Ovary (tissue), 10 donors: ENCODE measurements at places on chromosomes 5 and 9.

- DNase-seq: no peak
These were observed 859 bp upstream of the GRIA1 start for GRCh38 chr5:153489611-153490010.

- no peak for DNase-seq
These were observed 78.0 kb downstream of the ADRB2 start for GRCh38 chr5:148904440-148904839.

DNA sequence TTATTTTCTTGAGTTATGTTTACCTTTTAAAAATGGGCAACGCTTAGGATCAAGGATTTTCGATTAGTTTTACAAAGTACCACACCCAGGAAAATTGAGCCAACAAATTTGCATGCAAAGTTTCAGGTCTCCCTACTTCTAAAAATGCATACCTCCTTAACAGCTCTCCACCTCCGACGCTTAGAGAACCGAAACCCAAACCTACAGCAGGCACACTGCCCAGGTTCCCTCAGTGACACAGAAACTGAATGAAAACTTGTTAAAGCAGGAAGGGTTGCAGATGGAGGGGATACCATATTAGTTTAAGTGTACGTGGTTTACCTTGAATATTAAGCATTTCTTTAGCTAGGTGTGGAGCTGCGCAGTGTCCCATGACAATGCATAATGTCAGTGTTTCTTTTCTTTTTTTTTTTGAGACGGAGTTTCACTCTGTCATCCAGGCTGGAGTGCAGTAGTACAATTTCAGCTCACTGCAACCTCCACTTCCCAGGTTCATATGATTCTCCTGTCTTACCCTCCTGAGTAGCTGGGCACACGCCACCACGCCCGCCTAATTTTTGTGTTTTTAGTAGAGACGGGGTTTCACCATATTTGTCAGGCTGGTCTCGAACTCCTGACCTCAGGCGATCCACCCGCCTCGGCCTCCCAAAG is 1.6 kb upstream of the SUB1 start:
- no peak for DNase-seq

- DNase-seq: no peak
These were observed 7.1 kb downstream of the GTF3C5 start for GRCh38 chr9:133037775-133038515.

DNA sequence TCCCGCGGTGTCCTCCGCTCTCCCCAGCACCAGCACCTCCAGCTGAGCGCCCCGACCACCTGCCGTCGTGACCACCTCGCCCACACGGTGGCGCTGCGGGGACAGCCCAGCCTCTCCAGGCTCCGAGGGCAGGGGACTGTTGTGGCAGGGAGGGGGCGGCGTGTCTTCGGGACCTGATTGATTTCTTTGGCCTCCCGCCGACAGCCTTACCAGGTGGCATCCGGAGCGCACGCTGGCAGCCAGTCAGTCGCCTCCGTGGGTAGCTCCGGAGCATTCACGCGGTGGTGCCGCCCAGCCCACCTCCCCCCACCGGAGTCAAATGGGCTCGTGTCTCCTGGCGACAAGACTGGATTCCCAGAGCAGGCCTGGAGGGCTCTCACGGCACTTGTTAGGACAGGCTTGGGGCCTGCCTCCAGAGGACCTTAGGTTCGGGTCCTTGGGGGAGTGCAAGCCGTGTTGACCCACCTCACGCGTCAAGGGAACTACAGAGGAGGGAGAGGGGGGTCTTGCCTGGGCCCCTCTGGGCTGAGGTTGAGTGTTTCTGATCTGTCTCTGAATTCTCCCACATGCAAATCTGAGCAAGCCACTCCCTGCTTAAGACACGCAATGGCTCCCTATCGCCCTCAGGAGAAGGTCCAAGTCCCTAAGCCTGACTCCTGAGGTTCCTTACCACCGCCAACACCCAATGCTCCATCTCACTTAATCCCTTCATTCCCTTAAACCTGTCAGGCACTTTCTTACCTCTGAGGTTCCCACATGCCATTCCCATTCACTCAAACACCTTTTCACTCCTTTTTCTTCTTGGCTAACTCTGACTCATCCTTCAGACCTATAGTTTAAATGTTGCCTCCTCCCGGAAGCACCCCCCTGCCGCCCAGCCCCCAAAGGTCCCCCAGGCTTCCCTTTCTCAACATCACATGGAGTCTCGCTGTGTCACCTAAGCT is 51.2 kb upstream of the GGTA1 start:
- DNase-seq: peak; percentile 89

DNA sequence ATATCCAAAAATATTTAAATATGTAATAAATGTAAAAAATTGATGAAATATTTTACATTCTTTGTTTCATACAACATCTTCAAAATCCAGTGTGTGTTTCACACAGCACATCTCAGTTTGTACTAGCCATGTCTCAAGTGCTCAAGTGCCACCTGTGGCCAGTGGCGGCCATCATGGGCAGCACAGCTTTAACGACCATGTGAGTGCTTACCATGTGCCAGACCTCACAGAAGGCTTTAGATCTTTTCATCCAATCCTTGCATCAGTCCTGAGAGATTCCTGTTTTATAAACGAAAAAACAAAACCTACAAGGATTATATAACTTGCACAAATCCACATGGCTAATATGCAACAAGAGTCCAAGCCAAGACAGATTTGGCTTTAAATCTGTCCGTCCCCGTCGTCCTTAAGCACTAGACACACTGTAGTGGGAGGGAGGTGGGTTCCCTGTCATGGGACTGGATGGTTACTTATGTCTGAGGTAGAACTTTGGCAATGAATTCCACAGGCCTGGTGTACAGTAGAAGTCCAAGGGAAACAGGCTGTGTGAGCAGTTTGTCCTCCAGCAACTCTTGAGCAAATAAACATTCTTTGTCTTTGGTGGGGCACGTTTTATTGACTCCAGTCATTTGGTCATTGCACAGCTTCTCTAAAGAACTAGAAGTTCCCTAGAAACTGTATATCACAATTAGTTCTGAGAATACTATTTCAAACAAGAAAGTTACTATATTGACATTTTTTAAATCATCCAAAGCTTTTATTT is 25.0 kb upstream of the F2R start:
- no peak for DNase-seq

- no peak for DNase-seq
These were observed 299.3 kb downstream of the DIRAS2 start for GRCh38 chr9:90343366-90343765.

DNA sequence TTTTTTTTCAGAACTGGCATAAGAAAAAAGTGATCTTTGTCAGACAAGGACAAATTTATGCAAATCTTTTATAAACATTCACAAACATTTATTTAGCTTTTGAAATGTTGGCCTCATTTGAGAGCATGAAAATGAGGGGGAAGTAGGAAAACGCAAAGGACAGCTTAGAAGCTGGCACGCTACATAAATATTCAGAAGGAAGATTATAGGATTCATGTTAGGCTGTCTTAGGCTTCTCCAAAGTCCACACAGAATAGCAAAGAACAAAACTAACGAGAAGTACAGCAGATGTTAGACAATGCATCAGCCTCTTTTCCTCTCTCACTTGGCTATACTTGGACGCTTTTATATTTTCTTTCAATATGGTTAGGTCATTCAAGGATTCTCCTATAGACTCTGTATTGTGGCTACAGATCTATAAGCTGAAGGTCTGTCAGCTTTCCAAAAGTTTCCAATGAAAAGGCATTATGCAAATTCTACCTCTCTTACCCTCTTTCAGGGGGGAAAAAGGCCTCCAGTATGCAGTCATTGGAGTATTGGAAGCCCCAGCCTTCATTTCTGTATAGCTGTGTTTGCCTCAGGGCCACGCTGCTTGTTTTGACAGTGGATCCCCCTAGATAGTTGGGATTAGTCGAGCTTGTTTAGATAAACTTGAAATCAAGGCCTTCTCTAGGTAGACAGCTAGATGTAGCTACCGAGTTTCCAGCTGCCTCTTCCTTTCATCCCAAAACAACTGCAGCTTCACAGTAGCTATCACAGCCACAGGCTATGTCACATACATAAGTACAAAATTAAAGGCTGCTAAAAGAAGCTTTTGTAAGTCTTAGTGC is 153.0 kb downstream of the DENND1A start:
- DNase-seq: no peak

- DNase-seq: no peak
These were observed 12.4 kb downstream of the WNK2 start for GRCh38 chr9:93196096-93197055.

DNA sequence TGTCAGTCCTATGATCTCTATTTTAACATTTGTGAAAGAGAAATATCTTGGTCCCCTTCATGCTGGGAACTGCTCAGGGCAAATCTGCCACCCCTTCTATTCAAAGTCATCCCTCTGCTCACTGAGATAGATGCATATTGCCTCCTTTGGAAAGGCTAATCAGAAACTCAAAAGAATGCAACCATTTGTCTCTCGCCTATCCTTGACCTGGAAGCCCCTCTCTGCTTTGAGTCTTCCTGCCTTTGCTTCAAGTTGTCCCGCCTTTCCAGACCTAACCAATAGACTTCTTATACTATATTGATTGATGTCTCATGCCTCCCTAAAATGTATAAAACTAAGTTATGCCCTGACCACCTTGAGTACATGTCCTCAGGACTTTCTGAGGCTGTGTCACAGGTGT is 97.0 kb downstream of the PSAT1 start:
- DNase-seq: no peak

DNA sequence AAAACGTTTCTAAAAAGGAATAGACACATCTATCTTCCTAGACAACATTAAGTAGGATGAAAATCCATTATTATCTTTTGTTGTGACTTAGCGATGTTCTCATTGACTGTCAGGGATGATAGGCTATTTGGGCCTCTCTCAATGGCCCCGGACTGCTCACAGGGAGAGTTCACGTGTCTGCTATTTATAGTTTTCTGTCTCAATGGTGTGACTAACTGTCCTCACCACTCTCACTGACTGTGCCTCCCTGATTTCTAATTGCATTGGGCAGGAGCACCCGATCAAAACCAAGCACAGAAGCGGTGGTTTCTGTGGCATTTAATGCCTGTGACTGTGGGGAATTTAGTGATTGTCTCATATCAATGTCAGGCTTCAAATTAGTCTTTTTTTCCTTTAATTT is 286.7 kb upstream of the KLF9 start:
- no peak for DNase-seq

DNA sequence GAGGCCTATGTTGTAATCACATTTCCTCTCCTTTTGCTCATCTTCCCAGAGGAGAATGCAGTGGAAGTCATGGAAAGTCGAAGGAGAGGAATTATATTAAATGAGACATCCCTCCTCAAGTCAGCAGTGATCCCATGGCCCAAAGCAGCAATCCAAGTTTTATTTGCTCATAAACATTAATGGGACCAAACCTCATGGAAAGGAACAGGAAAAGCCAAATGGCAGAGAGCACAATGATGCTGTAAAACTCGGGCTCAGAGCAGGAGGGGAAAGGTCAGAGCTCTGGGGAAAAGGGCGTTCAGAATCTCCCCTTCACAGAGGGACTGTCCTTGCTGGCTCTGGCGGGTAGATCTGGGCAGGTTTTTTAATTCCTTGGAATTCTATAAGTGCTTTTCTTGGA is 175.8 kb downstream of the C5orf15 start:
- DNase-seq: no peak

GRCh38 chr5:128378196-128378595 is 159.8 kb downstream of the FBN2 start:
- DNase-seq: no peak

- no peak for DNase-seq
These were observed 117.5 kb upstream of the BOD1 start for GRCh38 chr5:173733831-173734501.

DNA sequence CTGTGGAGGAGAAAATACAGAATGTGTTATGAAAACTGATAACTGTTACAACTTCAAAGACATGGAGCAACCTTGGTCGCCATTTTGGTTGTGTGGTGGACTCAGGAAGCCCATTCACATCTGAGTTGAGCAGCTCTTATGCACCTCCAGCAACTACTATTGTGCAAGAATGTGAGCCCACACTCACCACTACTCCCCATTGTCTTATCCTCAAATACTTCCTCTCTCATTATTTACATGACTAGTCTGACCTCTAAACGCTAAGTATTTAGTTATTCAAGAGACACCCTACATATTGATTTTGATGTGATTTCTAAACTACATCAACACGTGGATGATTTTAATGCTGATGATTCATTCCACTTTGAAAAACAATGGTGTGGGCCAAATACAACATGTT is 516.6 kb upstream of the CLINT1 start:
- DNase-seq: no peak

- DNase-seq: no peak
These were observed 68.8 kb downstream of the SNX18 start for GRCh38 chr5:54586336-54586735.

DNA sequence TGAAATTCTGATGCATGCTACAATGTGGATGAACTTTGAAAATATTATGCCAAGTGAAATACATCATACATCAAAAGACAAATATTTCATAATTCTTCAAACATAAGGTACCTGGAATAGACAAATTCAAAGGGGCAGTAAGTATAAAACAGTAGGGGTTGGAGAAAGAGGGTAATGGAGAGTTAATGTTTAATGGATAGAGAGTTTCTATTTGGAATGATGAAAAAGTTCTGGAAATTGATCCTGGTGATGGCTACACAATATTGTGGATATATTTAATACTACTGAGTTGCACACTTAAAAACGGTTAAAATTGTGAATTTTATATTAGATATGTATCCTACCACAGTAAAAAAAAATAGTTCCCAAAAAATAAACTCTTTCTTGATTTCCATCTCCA is 14.6 kb upstream of the CNTLN start:
- no peak for DNase-seq

GRCh38 chr5:61299261-61299681 is 32.8 kb upstream of the ZSWIM6 start:
- no peak for DNase-seq

DNA sequence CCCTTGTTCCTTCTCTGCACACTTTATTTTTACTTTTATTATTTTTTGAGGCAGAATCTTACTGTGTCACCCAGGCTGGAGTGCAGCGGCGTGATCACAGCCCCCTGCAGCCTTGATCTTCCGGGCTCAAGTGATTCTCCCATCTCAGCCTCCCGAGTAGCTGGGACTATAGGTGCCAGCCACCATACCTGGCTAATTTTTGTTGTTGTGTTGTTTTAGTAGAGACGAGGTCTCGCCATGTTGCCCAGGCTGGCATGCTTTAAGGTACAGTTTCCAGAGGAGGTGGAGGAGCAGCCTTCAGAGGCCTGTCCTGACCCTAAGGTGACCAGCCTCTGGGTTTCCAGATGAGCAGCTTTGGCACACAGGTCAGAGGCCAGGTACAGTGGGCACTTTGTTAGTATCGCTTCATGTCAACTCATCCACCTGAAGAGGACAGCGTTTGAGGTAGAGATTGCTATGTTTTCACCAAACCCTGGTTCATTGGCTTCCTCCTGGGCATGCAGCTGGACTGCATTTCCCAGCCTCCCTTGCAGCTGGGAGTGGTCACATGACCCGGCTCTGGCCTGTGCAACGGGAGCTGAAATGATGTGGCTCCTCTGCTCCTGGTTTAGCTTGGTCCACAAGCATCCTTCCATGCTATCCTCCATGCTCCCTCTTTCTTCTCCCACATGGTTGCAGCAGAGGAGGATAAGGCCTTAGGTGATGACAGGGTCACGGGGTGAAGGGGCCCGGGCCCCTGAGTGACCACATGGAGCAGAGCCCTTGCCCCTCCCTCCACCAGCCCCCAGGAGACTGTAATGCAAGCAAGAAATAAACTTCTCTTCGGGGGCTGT is 139.3 kb upstream of the IER5L start:
- DNase-seq: peak; percentile 67

- no peak for DNase-seq
These were observed 35.3 kb downstream of the SH3RF2 start for GRCh38 chr5:145971701-145972100.
